ENCODE measurements at places on chromosomes 16 and 17.

DNA sequence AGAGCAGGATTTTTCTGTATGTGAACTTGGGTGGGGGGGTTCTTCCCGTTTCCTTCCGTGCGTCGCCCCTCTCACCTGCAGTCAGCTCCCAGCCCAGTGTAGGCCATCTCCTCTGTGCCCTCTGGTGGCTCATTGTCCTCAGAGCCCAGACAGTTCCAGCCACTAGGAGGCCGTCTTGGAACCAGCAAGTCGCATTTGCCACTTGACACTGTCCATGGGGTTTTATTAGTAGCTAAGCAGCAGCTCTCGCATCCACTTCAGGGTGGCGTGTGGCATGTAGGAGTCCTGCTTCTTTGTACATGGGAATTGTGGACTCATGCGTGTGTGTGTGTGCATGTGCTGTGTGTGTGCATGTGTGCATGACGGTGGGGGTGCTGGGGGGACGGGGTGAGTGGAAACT lies 74.0 kb downstream of the SEC14L1 start:
- peak; percentile 45 for DNase-seq

DNA sequence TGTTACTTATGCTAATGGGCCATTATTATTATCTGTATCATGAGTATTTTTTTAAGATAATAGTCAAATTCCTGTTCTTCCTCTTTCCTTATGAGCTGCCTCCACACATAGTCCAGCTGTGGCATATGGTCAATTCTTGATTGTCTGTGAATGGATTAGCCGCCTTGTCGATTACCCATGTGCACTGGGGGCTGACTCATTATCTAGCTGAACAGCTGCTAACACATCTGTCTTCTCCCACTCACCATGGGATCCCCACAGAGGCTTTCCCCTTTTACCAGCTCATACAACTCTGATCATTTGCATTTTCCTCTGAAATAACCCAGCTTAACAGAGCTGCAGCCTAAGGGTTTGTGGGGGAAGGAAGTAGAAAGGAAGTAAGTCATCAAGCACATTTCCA lies 915.0 kb downstream of the CDH11 start:
- DNase-seq, result peak; percentile 62

GRCh38 chr17:36945959-36946725 lies 2.6 kb upstream of the AATF start:
- no peak for DNase-seq

DNA sequence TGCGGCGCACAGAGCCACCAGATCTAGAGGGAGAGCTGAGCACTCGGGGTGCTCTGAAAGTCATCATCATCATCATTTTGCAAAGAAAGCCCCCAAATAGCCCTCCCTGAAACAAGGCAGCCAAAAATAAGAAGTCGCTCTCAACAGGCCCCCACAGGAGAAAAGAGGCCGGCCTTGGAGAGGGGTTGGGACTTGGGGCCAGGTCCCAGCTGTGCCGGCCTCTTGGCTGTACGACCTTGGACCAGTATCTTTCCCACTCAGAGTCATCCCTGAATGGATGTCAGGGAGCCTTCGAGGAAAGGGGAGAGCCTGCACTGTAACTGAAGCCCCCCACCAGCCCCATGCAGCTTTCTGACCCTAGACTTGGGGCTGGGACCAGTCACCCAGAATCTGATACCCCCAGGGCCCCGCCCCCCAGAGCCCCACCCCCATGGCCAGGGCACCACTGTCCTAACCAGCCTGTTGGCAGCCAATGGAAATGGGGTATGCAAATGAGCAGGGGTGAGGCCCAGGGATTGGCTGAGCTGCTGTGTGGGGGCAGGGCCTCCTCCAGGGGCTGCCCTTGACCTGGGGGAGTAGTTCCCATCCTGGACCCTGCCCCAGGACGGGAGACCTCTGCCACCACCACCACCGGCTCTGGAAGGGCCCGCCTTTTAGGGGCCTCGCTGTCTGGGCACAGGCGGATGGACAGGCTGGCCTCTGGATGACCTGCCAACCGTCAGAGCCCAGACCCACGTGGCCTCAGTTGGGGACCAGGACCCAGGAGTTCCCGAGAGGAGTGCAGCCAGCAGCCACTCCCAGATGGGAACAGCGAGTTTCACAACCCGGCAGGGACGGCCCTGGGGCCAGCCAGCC lies 15.4 kb downstream of the ZFPM1 start:
- peak; percentile 80 for DNase-seq

DNA sequence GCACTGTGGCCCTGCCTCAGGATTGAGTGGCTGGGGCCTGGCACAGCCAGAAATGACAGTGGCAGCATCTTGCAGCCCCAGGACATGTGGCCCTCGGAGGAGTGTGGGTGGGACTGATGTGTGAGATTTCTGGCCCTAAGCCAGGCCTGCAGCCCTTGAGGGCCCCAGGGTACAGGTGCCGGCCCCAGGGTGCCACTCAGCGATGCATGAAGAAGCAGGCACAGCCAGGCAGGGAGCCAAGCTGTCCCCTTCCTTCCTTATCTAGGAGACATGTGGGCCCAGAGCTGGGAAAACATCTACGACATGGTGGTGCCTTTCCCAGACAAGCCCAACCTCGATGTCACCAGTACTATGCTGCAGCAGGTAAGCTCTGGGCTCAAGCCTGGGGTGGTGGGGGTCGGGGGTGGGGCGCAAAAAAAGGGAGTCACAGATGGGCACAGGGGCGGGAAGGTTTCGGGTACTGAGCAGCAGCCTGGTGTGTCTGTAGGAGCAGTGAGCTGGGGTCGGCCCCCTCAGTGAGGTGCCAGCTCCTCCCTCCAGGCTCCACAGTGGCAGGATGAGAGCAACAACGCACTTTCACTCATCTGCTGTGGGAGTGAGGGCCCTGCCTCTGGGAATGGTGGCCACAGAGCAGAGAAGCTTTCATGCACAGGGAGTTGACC lies 4.1 kb downstream of the ACE start:
- DNase-seq, result no peak

DNA sequence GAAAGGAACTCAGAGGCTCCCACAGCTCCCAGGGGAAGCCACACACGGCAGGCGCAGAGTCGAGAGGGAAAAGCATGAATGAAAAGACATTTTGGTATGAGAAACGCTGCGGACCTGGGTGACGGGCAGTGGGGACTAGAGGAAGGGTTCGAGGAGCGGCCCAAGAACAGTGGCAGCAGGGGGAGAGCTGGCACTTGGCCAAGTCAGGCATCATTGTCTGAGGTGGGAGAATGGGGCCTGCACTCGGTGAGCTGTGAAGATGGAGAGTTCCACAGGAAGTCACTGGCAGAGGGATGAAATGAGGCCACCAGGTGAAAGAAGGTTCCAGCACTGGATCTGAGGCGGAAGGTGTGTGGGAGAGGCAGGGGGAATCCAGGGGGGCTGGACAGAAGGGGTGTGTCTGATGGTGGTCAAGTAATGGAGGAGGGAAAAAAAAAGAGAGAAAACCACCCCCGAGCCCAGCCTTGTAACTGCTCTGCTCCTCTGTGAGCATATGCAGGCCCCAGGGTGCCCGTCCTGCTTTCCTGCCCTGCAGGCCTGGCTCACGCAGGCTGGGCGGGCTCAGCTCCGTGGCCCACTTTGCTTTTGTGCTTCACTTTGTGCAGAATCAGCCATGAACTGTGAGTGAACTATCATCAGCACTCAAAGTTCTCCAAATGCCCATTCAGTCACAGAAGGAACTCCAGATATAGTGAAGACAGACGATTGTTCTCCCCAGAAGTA lies 31.8 kb downstream of the TMEM204 start:
- DNase-seq, result no peak

Measured in eye (tissue), 1 donor.